ENCODE measurements at places on chromosomes 3 and 15.

- no peak for DNase-seq
Observed at GRCh38 chr15:51752888-51753287, 1.5 kb downstream of the TMOD2 start.

GRCh38 chr15:56754772-56755370 is 21.6 kb upstream of the ZNF280D start:
- no peak for DNase-seq

DNA sequence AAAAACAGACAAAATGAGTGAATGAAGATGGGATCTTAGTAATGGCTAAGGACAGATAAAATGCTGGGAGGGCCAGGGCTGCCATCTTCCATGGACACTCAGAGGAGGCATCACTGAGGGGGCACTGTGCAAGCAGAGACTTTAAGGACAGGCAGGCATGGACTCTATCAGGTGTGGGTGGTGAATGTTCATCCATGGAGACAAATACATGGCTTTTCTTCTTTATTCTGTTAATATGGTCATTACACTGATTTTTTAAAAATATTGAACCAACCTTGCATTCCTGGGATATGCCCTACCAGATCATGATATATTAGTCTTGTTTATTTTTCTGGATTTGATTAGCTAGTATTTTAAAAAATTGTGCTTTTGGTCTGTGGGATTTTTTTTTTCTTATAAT is 12.2 kb downstream of the NUP210 start:
- DNase-seq: no peak

GRCh38 chr3:117645561-117646242 is 936.1 kb downstream of the TUSC7 start:
- no peak for DNase-seq

DNA sequence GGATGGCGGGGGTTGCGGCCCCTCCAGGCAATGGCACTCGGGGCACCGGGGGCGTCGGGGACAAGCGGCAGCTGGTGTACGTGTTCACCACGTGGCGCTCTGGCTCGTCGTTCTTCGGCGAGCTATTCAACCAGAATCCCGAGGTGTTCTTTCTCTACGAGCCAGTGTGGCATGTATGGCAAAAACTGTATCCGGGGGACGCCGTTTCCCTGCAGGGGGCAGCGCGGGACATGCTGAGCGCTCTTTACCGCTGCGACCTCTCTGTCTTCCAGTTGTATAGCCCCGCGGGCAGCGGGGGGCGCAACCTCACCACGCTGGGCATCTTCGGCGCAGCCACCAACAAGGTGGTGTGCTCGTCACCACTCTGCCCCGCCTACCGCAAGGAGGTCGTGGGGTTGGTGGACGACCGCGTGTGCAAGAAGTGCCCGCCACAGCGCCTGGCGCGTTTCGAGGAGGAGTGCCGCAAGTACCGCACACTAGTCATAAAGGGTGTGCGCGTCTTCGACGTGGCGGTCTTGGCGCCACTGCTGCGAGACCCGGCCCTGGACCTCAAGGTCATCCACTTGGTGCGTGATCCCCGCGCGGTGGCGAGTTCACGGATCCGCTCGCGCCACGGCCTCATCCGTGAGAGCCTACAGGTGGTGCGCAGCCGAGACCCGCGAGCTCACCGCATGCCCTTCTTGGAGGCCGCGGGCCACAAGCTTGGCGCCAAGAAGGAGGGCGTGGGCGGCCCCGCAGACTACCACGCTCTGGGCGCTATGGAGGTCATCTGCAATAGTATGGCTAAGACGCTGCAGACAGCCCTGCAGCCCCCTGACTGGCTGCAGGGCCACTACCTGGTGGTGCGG is 1.9 kb downstream of the CHST2 start:
- peak; percentile 19 for DNase-seq
